ENCODE measurements at places on chromosomes 2 and 18.

DNA sequence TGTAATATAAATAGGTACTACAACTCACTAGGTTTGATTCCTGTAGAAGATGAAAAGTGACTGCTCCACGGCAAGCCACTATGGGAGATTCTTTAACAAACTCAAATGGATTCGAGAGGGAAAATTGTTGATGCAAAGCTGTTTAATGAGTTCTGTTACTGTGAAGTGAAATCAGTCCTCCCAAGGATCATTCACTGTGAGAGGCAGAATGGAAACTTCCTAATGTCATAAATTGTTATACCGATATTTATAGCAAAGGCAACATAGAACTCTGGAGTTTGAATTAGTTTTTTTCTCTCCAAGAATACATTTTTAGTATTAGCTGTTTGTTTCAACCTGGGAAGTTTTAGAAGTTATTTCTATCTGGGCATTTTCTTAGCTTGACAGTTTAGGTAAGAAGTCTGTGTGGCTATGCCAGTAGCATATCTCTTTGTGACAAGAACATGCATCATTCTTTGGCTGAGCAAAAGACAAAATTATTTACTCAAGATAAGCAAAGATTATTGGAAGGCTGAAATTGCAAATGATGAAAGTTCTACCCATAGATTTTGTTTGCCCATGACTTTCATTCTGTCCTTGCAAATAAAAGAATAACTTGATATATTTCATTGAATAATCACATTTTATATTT, 979.7 kb downstream of the DPP10 start:
- no peak for DNase-seq

DNA sequence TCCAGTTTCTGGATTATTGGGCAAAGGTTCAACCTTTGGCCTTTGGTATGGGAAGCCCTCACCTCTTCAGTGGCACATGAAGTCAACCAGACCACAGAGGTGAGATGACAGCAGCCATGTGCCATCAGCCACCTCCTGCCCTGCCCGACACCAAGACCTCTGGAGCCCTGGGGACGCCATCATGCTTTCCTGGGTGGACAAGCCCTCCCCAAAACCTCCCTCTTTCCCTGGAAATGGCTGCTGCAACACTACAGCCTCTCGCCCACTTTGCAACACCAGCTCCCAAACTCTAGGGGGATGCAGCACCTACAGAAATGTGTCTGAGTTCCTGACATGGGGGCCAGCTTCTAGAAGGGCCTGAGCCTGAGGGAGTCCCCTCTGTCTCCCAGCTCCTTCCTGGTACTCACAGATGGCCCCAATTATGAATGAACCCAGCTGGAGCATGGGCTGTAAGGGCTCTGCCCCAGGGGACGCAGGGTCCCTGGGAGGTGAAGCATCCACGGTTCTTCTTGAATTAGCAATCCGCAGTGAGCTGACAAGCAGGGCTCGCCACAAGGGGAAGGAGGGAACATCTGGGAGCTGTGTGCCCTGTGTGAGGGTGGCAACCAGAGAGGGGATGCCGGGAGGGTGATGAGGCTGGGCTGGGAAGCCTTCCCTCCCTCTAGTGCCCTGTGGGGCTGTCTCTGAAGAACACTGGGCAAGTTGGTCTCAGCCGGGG, 268.5 kb upstream of the HDAC4 start:
- DNase-seq = no peak

DNA sequence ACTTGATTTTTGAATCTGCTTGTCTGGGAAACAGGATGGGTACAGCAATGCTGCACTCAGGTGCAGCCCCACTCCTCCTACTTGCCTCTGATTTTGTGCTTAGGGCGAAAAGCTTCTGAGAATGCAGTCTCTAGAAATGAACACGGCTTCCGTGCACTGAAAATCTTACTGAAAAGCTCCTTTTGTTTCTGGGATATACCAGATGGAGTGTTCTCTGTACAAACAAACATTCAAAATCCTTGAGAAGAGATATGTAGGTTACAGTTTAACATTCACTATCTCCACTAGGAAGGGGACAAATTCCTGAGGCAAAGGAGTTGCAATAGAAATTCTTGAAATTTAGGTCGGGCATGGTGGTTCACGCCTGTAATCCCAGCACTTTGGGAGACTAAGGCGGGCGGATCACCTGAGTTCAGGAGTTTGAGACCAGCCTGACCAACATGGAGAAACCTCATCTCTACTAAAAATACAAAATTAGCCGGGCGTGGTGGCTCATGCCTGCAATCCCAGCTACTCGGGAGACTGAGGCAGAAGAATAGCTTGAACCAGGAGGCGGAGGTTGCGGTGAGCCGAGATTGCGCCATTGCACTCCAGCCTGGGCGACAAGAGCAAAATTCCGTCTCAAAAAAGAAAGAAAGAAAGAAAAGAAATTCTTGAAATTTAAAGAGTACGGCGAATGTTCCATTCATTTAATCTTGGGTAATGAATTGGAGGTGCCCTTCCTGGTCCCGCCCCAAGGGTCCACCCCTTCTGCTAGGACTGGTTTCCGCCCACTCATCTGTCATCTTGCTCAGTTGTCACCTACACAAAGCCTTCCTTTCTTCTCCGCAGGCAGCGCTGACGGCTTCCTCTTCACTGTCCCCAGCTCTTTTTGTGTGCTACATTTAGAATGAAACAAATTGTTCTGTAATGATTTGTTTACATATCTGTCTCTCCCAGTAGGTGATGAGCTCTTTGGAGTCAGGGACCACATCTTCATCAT, 92.4 kb downstream of the SOCS6 start:
- no peak for DNase-seq

DNA sequence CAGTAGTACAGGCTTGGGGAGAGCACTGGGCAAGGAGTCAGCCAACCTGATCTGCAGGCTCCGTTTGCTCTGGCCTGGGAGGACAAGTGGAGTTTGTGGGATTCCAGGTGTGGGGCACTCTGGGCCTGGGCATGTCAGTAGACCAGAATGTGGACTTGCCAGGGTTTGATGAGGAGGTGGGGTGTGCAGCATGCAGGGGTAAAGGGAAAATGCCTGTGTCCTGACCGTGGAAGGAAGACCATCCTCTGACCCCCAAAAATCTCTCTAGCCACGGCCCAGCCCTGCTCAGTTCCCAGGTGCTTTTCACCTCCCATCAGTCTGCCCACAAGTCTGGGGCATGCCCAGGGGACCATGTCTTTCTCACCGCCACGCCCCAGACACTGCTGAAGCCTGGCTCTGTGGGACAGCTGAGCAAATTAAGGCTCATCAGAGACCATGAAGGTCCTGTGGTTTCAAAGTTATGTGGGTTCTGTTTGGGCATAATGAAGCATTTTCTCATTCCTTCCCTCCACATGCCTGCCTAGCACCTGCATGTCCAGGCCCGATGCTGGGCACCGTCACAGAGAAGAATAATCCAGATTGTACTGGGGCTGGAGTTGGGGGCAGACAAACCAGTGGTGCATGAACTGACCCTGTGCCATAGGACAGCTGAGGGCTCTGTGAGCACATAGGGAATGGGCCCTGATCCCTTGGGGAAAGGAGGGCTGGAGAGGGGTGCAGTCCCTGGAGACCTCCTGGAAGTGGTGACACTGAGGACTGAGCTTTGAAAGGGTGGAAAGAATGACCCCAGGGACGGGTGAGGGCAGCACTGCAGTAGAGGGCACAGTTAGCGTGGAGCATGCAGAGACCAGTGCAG, 6.5 kb upstream of the KCNF1 start:
- DNase-seq = no peak

GRCh38 chr2:120886534-120887319, 151.1 kb downstream of the GLI2 start:
- DNase-seq = no peak

GRCh38 chr2:148824190-148824589, 50.8 kb upstream of the KIF5C start:
- DNase-seq = no peak

DNA sequence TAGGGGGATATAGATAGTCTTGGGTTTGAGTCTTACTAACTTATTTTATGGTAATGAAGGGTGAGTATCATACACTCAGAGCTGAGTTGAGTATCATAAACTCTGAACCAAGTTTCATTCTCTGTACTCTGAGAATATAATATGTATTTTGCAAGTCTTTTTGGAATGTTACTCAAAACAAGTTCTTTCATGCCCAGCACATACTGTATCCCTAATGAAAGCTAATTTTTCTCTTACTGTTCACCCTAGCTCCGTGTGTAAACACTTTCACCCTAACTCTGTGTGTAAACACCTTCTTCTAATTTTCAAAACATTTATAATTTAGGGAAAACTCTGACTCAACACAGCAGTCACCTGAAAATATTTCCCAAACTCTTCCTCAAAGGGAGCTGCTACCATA, 29.7 kb upstream of the CHST9 start:
- DNase-seq = no peak

GRCh38 chr2:26979741-26980140, 9.3 kb downstream of the MAPRE3 start:
- peak; percentile 15 for DNase-seq

DNA sequence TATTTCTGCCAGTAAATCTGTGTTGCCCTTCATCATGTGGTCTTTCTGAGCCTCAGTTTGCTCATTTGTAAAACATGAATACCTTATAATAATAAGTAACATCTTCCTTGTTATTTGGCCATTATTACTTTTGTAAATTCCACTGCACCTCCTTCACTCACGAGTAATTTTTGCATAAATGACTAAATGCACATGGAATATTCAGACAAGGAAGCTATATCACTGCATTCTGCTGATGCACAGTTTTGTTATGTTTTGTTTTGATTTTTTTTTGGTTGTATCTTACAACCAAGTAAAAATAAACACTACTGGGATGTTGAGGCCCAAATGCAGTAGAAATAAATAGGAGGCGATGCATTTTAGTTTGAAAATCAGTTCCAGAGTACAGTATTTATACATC, 185.3 kb upstream of the POU3F3 start:
- no peak for DNase-seq

- DNase-seq = no peak
These were observed 264.8 kb downstream of the C1D start for GRCh38 chr2:67797801-67798540.

- DNase-seq = no peak
These were observed 64.9 kb downstream of the DNMT3A start for GRCh38 chr2:25276569-25277465.

Data from RCC 7860 (cell line).